ENCODE measurements at places on chromosomes 6 and 20.

DNA sequence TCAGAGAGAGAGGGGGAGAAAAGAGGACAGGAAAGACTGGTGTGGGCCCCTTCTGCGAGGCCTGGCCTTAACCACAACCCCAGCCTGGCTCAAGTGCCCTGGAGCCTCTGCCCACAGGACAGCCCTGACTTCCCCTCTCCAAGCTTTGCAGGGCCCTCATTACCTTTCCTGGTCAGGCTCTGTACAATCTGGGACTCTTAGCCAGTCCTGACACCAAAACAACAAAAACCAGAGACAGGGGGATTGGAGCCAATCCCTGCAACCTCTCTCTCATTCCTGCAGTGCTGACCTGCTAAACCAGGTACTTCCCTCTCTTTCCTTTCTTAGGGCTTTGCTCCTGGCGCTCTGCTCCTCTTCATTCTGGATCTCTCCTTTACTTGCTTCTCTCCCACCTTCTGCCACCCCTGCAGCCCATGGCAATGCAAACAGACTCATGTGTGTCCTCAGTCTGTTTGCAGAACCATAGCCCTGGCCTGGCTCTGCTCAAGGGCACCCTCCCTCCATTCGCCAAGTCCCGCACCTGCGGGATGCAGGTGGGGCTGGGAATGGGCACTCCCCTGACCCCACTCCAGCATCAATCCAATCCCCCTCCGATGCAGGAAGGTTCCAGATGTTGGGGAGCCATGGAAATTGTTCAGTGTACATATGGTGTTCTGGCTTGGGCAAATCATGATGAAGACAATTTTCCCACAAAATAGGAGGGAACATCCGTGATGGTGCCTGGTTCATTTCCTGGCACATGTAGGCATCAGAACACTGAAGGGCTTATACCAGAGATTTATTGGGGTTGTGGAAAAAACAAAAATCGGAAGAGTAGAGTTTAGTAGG lies 38.1 kb downstream of the RPP40 start:
- DNase-seq, result no peak

DNA sequence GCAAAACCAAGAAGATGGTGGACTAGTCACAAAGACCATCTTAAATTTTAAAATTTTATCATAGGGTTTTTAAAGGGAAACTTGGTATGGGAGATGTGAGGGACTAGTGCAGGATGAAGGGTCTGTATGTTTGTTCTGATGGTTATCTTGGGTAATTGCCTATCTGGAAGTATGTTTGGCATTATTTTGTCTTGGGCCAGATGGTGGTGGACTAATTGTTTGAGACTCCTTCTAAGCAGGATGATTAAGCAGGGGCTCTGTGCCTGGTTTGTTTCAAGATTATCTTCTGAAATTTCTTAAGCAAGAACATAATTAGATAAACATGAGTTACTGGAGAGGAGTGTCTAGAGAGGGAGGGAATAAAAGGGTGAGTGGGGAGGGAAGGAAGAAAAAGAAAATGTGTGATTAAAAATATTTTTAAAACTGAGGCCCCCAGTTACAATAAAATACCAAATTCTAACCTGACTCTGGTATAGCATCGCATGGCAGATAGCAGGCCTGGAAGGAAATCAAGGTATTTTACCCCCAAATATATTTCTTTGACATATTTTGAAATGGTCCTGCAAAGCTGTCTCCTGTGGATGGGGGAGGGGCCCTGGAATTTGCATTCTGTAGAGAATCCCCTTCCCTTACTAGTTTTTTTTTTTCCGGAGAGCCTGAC lies 49.9 kb upstream of the FAM184A start:
- DNase-seq, result no peak

DNA sequence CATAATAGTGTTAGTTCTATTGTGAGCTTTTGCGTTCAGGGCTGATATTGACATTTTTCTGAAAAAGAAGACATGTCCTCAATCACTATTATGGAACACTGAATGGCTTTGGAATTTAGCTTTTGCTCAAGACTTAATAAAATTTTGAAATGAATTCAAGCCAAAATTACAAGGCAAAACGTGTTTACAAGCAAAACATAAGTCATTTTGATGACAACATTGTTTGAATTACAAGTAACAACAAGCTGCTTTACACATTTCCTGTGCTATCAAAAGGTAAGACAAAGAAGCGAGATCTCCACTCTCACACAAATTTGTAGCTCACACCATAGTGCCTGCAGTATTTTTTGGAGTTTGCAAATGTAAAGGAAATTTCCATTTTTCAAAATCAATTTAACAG lies 37.4 kb downstream of the POU3F2 start:
- DNase-seq, result no peak

- no peak for DNase-seq
Measured at GRCh38 chr6:139425780-139426179, 51.3 kb upstream of the CITED2 start.

DNA sequence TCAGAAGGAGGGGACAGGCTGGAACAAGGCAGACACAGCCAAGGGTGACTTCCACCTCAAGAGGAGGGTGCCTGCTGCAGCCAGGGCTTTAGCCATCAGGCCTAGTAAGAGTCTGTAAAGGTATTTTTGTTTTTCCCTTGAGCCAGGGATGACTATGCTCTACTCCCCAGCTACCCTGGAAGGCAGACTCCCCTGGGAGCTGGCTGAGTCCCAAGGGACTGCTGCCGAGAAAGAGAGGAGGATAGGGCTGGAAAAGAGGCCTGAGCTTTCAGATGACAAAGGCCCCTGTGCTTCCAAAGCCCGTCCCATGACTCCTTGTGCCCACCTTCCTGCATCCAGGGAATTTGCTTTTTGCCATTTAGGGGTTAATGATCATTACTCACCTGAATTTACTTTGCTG lies 14.0 kb upstream of the GSTA4 start:
- DNase-seq, result no peak

- DNase-seq, result no peak
Measured at GRCh38 chr6:135323979-135324378, 142.9 kb downstream of the MYB start.

DNA sequence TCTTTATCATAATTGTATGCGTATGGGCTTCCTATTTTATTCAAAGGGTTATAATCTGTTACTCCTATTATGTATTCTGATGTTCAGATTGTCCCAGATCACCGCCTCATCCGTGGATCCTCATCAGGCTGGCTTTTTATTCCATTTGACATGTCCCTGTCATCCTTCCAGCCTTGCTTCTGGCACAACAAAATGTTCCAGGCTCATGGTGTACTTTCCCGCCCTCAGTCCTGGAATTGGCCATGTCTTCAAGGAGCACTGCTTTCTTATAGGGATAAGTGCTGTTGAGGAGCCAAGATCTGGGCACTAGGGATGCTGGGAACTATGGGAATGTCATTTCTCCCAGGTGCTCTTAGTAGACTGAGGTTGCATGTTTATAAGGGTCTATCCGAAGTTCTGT lies 207.8 kb downstream of the JARID2 start:
- no peak for DNase-seq

DNA sequence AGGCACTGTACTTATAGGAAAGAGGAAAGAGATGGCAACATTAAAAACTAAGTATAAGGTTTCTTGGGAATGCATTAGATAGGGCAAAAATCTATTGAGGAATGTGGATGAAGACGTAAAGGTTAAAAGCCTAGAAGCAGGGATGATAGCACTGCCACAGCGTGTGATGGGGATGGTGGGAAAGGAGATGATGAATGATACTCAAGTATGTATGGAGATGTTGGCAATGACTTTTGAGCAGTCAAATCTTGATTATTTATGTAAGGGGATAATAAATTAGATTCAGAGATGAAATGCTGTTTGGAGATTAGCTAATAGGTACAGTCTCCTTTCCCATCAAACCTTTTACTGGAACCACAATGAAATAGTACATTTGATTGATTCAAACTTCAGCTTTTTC lies 432.8 kb downstream of the GRIK2 start:
- no peak for DNase-seq

DNA sequence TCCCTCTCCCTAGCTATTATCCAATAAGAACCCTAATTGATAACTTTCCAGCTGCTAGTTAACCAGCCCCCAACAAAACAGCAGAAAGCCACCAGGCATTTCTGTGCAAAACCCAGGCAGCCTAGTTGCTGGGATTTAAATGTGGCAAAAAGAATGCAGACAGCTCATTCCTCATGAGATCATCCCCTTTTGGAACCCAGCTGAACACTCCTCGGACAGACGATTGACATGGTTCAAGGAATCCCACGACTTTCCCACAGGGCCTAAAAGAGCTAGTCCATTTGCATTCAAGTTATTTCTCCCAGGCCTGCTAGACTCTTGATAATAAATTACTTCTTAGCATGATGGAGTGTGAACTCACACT lies 24.0 kb downstream of the JAG1 start:
- DNase-seq, result no peak

GRCh38 chr6:105493736-105494135 lies 90.9 kb upstream of the PREP start:
- no peak for DNase-seq

GRCh38 chr6:10412461-10413261 lies 2.2 kb downstream of the TFAP2A start:
- no peak for DNase-seq

- DNase-seq, result no peak
Measured at GRCh38 chr6:100160930-100161329, 166.9 kb upstream of the MCHR2 start.

- DNase-seq, result no peak
Measured at GRCh38 chr20:53617791-53618489, 24.3 kb upstream of the ZNF217 start.

DNA sequence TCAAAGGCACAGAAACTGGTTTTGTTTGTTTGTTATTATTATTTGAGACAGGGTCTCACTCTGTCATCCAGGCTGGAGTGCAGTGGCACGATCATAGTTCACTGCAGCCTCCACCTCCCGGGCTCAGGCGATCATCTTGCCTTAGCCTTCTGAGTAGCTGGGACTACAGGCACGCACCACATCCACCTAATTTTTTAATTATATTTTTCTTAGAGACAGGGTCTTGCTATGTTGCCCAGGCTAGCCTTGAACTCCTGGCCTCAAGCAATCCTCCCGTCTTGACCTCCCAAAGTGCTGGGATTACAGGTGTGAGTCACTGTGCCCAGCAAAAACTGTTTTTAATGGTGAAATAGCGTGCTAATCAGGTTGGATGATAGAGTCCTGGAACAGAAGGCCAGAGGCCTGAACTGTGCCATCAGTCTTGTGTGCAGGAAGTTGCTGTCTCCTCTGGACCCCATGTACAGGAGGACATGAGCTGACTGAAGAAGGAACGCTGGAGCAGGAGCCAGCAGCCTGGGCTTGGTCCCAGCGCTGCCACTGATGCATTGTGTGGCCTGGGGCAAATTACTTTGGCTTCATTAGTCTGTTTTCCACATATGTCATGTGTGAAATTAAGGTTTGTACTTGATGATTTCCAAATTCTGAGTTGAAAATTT lies 4.9 kb downstream of the TM9SF4 start:
- DNase-seq, result peak; percentile 29

GRCh38 chr6:13761361-13762036 lies 49.9 kb upstream of the RANBP9 start:
- DNase-seq, result no peak

DNA sequence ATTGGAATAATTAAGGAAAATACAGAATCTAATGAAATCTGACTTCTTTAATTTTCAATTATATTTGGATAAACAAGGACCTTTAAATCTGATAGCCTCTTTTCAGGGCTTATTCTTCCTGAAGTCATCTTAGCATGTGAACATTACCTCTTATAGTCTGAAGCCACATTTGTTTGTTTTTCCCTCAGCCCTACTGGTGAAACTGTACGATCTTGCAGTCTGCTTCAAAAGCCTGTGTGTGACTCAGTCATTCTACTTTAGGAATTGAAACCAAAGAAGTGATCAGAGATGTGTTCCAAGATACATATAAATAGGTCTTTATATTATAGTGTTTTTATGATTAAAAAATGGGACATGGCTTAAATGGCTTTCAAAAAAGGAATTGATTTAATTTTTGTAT lies 67.5 kb downstream of the MACROD2 start:
- DNase-seq, result no peak

- no peak for DNase-seq
Measured at GRCh38 chr6:17640477-17640917, 40.4 kb downstream of the FAM8A1 start.

DNA sequence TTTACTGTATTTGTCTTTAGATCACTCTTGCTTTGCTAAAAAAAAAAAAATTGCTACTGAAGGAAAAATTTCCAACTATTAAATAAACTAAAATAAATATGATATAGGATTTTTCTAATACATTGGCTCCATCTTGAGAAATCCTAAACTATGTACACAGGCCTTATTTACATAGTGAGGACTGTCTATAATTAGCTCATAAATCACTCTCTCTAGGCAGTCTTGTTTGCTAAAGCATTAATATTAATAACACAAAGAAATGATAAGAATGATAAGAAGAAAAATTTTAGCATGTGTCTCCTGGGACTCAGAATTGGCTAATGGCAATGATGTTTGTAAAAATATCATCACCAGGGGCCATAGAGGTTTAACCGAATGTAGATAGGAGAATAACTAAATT lies 13.3 kb upstream of the CRYBG1 start:
- DNase-seq, result no peak

DNA sequence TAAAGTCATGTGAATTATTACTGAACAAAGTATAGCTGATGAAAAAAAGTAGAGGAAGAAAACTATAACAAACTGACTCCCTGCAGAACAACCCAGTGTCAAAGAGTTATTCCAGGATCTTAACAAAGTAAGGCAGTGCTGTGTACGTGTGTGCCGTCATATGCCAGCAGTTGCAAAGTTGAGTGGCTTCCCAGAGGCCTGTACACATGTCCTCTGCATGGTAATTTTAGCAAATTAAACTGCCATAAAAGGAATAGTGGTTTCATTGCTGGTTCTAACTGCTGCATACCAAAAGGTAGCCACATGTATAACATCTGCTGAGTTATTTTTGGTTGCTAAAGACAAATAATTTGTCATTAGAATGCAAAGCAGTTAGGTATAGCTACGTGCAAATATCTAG lies 44.8 kb downstream of the RIPOR2 start:
- DNase-seq, result no peak

- peak; percentile 20 for DNase-seq
Measured at GRCh38 chr20:17849901-17850683, 118.5 kb downstream of the SNX5 start.

DNA sequence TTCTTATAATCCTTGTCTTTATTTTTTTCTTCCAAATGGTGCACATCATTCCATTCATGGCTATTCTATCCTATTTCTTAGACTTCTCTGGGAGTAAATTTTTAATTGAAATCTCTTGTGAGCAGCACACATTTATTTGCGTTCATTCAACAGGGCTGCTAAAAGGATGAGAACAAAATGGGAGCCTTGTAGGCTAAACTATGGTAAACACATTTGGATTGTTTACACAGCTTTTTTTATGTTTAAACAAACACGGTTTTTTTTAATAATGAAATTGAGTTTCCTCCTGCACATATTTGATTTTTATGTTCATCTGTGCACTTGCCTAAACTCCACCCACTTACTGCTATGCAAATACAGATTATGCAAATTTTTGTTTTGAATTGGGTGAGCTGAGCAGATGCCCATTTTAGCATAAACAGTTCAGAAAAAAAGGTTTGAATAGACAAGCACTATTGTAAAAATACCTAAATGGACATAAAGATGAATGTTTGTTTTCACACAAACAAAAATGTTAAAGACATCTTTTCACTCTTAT lies 92.0 kb downstream of the OLIG3 start:
- DNase-seq, result no peak
